Epithelial cell of proximal tubule (primary cell): ENCODE measurements at places on chromosomes 5 and 9.

GRCh38 chr9:70557661-70558369, 143.4 kb upstream of the KLF9 start:
- DNase-seq, result no peak

DNA sequence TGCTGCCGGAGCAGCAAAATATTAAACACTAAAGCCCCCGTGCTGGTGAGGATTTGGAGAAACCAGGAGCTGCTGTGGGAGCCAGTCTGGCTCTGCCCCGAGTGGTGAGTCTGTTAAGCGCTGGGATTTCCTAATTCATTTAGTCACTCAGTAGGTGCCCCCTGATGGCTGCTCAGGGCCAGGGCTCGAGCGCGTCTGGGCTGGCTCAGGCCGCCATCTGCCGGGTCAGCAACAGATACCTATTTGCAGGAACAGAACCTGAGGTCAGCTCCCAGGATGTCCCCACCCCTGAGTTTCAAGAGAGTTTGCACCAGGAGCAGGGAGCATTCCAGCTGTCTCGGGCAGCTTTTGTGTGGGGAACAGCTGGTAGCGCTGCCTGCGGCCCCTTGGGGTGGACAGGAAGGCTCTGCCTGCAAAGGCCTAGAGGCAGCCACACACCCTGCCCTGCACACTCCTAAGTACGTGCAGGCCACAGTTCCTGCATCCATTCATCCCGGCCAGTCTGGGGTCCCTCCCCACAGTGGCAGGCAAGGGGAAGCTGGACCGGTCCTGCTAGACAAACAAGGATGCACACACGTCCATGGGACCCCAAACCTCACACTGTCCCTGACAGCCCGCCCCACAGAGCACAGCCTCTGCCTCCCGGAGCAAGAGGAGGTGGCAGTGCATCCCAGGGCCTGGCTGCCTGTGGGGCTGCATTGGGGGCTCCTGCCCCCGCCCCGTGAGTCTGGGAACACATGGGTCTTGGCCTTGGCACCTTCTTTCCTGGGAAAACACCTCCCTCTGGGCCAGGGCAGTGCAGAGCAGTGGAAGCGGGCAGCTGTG, 83.7 kb downstream of the ADAMTS2 start:
- DNase-seq, result no peak

DNA sequence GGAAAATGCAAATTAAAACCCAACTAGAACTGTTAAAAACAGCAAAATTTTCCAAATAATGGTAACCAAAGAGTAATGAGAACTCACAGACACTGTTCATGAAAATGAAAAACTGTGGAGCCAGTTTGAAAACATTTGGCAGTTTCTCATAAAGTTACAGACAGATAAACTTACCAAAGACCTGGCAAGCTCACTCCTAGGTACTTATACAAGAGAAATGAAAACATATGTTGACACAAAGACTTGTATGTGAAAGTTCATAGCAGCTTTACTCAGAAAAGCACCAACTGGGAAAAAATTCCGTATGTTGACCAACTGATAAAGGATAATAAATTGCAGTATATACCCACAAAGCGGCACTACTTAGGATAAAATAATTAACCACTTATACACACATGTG, 10.3 kb downstream of the ZNF782 start:
- no peak for DNase-seq

GRCh38 chr5:109939116-109939682, 249.5 kb downstream of the MAN2A1 start:
- no peak for DNase-seq

DNA sequence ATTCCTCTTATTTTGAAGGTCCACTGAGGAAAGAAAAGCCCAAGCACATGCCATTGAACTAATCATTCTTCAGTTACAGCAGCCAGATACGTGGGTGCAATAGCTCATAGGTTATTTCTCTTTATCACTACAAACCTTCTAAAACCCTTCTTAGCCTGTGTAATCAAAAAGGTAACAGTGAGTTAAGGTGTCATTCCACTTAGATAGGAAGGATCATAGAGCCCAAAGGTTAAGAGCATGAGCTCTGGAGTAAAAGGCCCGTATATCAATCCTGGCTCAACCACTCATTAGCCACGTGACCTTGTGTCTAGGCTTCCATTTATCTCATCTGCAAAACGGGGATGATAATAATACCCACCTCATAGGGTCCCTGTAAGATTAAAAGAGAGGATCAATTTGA, 2.7 kb downstream of the GPX8 start:
- no peak for DNase-seq

GRCh38 chr9:124284940-124285441, 27.2 kb downstream of the NEK6 start:
- no peak for DNase-seq
